RWPE1 (cell line): ENCODE measurements at places on chromosomes 11 and 22.

- DNase-seq = no peak
Measured at GRCh38 chr22:33542722-33543121, 377.6 kb downstream of the LARGE1 start.

DNA sequence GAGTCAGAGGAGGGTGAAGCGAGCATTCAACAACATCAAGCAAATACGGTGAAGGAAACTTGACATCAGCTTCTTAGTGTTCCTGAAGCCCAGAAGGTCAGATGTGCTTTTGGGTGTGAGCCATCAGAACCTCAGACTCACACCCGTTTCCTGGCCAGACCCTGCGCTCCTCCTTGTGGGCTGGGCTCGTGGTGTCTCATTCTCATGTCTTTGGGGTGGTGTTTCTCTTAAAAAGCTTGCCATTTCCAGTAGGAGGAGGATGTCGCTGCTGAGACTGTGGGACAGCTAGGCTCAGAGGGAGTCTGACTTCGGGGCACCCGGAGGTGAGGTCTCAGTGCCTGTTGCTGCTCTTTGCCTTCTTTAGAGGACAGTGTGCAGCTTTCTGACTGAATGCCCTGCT, 24.2 kb downstream of the PPFIBP2 start:
- DNase-seq = no peak

- DNase-seq = no peak
Measured at GRCh38 chr11:4809246-4809645, 5.1 kb upstream of the OR52R1 start.

DNA sequence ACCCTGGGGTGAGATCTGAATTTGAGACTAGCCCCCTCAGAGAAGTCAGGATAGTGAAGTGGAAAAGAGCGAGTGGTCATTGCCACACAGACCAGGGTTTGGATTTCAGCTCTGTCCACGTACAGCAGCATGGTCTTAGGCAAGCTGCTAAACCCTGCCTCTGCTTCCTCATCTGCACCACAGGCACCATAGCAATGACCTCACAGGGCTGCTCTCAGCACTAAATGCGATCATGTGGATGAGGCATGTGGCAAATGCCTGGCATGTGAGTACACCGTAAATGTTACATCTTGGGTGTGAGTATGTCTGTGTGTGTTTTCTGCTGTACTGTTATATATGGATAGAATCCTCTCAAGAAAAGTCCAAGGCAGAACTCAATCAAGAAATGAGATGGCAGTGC, 15.8 kb downstream of the NAV2 start:
- no peak for DNase-seq
